Activated T-cell treated with anti-CD3 and anti-CD28 coated beads for 4 hours (primary cell): ENCODE measurements at places on chromosomes 7 and 10.

DNA sequence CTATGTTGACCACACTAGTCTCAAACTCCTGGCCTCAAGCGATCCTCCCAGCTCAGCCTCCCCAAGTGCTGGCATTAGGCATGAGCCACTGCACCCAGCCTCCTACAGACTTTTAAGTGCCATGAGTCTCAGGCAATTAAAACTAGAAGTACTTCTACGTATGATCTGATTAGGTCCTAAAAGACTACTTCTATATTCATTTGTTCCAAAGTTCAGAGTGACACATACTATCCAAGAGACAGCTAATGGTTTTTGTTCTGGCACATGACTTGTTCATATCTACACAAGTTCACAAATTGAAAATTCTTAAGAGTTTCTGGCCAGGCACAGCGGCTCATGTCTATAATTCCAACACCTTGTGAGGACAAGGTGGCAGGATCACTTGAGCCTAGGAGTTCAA lies 11.7 kb downstream of the ARHGAP19 start:
- no peak for DNase-seq

DNA sequence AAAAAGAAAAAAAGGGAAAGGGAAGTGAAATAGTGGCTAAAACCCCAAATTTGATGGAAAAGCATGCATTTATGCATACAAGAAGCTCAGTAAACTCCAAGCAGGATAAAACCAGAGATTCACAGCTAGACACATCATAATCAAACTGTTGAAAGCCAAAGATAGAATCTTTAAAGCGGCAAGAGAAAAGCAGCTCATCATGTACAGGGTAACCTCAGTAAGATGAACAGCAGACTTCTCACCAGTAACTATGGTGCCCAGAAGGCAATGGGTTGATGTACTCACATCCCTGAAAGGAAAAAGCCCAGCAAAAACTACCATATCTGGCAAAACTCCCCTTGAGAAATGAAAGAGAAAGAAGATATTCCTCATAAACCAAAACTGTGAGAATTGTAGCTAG lies 60.4 kb downstream of the TPST1 start:
- no peak for DNase-seq

DNA sequence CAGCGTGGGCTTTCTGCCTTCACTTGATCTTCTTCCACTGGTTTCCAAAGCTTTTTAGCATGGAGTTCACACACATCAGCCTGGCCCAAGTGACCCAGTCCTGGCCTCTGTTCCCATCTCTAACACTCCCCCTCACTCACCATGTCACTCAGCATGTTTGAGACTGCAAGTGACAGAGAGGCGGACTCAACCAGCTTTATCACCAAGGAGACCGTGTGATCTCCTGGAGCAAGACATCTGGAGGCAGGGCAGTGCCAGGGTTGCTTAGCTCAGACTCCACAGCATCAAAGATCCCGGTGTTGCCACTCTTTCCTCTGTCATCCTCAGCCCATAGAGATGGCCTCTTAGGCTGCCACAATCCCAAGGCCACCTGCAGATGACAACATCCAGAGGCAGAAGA lies 39.4 kb downstream of the FAM241B start:
- no peak for DNase-seq

- DNase-seq = no peak
These were observed 118.1 kb downstream of the PTPRN2 start for GRCh38 chr7:158469396-158470051.

DNA sequence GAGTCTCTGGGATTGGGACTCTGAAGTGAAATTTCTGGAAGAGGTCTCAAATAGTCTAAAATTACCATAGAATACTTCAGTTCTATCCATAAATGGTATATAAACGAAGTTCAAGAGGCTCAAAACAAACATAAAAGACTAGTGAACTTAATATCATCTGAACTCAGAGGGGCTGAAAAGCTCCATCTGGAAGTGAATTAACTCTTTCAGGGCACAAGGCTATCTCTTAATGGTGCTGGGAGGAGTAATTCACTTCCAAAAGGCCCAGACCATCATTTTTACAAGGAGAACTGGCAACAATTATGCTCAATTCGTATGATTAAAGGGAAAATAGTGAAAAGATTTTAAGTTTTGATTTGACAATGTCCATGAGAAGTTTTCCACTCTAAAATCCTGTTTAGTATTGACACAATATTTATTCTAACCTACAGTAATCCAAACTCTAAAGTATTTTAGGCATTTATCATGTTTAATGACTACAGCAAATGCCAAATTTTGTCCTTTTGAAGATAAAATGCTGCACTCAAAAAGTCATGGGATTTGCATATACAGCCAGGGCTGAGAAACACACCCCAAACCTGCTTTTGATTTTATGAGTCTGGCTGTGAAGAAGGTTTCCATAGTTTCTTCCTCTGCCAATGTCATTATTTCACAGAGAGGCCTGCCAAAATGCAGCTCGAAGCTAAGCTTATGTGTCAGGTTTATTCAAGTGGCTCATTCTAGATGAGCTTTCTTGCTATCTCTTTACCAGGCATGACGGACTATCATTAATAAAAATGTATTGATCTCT lies 143.9 kb downstream of the HIBADH start:
- no peak for DNase-seq

GRCh38 chr10:71234004-71234894 lies 21.9 kb downstream of the UNC5B start:
- DNase-seq = no peak

DNA sequence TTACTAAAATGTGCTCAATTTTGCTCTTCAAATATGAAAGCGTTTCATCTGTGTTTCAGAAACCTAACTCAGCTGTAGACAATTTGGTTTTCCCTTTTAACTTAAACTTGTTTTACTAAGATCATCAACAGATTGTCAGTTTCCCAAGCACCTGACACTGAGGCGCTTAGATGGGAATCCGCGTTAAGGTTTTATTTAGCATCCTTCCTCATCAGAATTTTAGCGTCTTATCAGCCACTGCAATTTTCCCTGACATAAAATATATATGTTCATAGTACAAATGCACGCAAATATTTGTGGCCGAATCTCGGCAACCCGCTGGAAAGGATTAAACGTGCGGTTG lies 1.2 kb downstream of the SGCE start:
- DNase-seq = no peak

DNA sequence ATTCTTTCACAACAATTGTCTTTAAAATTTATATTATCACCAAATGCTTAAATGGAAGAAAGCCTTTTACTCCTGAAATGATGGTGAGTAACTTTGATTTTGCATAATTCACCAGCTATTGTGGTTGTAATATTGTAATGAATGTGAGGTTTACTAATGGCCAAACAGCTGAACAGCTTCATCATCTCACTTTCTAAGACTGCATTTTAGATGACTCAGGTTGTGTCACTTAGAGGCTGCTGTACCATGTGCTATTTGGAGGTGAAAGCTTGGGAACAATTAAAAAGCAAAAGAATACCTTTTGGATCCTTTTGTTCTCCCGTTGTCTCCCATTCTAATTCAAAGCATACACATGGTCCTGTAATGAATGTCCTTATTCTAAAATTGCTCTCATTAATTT lies 604.0 kb upstream of the PFKP start:
- no peak for DNase-seq

DNA sequence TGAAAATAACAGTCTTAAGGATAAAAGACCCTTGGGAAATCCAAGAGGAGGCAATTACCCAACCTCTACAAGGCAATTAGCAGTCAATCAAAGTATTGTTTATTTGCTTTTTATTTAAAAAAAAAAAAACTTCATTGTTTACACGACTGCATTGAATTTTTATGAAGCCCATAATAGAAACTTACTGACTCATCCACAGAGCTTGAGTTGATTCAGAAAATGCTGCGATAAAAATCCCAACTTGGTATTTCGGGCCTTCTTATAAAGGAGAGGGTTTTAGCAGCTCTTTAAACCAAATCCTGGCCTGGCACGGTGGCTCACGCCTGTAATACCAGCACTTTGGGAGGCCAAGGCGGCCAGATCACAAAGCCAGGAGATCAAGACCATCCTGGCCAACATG lies 69.2 kb upstream of the PALS2 start:
- no peak for DNase-seq

DNA sequence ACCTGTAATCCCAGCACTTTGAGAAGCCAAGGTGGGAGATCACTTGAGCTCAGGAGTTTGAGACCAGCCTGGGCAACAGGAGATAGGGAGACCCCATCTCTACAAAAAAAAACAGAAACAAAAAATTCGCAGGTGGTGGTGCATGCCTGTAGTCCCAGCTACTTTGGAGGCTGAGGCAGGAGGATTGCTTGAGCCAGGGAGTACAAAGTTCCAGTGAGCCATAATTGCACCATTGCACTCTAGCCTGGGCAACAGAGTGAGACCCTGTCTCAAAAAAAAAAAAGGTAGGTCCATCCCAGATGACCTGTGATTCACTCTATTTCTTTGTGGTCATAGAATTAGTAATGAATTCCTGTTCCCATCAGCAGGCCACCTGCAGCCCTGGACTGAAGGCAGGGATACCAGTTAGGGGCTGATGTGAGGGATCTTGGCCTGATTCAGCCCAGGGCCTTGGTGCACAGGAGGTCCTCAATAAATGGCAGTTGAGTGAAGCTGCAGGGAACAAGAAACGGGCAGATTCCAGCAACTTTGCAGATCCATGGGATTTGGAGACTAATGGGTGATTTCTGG lies at the start of gene MYH16:
MYH16 (plus strand) TSS at position 364 of the 570 bp plus-strand sequence.
- no peak for DNase-seq

- no peak for DNase-seq
These were observed 59.5 kb upstream of the LAMB1 start for GRCh38 chr7:108062250-108063014.

- DNase-seq = no peak
These were observed 30.7 kb upstream of the HPSE2 start for GRCh38 chr10:99266383-99266782.

GRCh38 chr7:116884691-116885090 lies 22.3 kb downstream of the CAPZA2 start:
- no peak for DNase-seq

DNA sequence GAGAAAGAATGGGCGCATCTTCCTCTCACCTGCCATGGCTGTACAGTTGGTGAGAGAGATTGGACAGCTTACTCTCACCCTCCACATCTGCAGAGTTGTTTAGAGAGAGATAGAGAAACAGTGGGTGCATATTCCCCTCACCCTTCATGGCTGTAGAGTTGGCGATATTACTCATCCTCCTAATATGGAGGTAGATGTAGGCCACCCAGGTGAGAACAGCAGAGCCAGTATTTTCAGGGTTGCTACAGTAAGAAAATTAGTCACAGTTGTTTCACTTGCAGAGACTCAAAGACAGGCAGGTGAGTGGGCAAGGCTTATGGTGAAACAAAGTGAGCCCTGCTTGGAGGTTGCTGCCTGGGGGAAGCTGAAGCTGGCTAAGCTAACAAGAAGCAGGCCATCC lies 65.0 kb upstream of the PFKP start:
- DNase-seq = no peak
